Effector memory CD4-positive, alpha-beta T cell (primary cell): ENCODE measurements at places on chromosomes 12 and 14.

GRCh38 chr12:4796694-4797482 lies 76.7 kb downstream of the GALNT8 start:
- DNase-seq, result no peak

DNA sequence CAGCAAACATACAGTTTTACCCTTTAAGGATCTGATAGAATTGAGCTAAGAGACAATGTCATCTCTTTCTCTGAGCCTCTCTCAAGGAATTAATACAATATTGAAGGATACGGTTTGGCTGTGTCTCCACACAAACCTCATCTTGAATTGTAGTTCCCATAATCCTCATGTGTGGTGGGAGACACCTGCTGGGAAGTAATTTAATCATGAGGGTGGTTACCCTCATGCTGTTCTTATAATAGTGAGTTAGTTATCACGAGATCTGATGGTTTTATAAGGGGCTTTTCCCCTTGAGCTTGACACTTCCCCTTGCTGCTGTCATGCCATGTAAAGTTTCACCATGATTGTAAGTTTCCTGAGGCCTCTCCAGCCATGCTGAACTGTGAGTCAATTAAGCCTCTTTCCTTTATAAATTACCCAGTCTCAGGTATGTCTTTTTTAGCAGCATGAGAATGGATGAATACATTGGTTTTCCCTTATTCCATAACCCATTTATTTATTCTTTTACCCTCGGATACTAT lies 47.6 kb downstream of the TMEM30B start:
- DNase-seq, result no peak

DNA sequence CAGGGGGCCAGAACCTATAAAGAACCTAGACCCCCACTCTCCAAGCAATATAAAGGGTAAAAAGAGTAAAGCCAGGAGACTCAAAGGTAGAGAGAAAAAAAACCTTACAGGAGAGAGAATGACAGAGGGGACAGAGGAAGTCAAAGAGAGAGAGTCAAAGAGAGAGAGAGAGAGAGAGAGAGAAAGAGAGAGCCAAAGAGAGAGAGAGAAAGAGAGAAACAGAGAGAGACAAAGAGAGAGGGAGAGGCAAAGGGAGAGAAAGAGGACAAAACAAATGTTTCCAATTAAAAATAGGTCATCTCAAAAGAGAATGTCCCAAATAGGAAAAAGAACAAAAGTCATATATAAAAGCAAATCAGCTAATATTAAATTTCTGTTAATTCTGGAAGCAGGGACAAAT lies 251.5 kb downstream of the DPY19L2 start:
- DNase-seq, result no peak

- DNase-seq, result no peak
These were observed 4.3 kb upstream of the ASB2 start for GRCh38 chr14:93980456-93981201.

DNA sequence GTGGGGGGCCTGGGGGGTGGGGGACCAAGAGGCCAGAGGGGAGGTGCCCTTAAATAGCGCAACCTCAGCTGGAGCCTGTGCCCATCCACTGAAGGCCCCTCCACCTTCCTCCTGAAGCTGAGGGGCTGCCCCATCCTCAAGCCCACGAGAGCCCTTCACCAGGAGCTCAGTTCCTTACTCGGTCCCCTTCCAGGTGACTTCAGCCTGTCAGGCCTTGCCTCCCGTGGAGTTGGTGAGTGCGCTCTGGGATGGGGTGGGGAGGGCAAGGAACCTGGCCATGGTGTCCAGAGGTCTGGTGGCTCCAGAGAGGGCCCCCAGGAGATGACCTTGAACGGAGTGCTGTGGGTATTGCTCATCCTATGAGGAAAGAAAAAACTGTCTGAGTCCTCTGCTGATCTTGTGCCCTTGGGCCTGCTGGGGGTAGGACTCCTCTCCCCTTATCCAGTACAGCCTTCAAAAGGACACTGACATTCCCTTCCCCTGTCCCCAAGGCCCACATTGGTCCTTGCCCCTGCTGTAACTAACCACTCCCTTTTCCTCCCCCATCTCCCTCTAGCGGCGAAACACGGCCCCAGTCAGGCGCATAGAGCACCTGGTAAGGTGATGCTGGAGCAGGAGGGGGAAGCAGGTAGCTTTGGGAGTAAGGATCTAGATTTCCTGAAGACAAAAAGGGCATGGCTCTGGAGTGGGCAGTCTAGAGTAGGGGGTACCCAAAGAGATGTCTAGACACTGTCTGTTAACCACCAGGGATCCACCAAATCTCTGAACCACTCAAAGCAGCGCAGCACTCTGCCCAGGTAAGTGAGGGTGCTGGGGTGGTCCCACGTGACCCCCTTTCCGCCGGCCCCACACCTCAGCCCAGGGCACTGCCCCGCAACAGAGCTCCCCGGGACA lies 3.6 kb downstream of the TNS2 start:
- DNase-seq, result peak; percentile 49
